HEK293T (cell line): ENCODE measurements at places on chromosomes 3 and 15.
A peak's percentile ranks its signal among the peaks of the same experiment; 100 is the strongest.

DNA sequence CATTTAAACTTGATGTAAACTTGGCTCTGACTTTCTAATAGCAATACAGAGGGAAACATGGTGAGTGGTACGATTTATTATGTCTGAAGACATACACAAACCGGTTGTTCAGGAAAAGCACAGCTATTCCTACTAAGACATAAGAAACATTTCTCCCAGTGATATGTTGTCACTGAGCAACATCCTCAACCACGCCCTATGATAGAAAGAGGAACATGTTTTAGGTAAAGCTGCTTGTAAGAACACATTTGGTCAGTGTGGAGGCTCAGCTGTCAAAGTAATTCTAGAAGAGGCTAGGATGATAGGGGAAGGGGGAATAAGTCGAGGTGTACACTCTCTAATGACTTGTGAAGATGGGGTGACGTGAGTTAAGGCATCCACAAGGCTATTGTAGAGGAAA, 42.7 kb upstream of the B3GNT5 start:
- DNase-seq: no peak

- DNase-seq: no peak
These were observed 17.1 kb upstream of the CNTN3 start for GRCh38 chr3:74631351-74632140.

DNA sequence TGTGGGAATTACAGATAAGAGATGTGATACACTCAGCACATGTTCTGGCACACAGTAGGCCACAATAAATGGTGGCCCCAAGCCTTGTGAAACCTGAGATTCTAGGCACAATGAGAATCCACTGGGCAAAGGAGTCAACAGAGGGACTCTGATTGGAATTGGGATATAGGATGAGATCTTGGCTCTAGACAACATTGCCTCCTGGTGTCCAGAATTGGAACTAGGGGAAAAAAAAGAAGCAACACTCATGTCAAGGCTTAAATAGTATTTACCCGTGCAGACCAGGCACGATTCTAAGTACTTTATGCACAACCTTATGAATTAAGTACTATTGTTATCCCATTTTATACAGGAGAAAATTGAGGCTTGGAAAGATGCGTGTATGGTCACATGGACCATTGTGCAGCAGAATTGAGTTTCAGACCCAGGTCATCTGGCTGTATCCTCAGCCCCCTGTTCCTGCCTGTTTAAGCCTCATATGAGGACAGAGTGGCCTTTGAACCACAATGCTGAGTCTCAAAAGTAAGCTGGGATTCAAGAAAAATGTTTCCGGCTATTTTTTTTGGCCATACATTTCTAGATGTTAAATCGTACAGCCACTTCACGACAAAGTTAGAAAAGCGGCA, 124.8 kb downstream of the SV2B start:
- peak; percentile 71 for DNase-seq

DNA sequence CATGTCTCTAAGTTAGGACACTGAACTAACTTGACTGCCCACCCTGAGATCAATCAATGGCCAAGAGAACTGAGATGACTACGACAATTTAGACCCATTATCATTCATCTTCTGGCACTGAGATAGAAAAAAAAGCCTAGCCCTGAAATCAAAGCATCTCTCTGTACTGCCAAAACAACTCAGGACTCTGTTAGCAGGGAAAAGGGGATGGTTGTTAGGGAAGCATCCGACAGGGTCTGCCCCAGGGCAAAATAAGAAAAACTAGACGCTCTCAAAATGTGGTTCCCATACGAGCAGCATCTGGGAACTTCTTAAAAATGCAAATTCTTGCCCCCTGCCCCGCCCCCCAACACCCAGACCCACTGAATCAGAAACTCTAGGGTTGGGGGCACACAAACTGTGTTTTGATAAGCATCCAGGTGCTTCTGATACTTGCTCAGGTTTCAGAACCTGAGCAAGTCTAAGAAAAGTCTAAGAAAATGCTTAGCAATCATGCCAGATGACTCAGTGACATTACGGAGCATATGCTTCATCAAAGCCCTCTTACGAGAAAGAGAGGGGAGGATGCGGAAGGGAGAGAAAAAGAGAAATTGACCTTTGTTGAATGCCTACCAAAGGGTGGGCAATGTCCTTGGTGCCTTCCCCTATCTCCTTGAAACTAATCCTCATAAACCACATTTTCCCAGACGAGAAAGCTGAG, 172.8 kb upstream of the HES1 start:
- no peak for DNase-seq

DNA sequence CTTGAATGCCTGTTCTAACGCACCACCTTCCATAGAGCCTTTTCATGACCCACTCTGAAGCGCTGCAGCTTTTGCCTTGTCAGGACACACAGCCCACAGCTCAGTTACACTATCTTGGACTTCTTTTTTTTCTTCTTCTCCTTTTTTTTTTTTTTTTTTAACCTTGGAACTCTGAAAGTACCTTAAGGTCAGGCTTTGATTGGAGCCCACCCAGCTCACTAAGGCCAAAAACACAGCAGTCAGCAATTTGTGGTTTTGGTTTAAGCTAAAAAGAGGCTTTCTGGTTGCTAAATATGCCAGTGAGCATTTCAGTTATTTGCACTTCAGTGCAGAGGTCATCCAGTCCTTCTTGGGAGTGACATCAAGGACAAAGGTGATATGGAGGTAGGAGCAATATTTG, 1.7 kb downstream of the SLC25A20 start:
- no peak for DNase-seq

DNA sequence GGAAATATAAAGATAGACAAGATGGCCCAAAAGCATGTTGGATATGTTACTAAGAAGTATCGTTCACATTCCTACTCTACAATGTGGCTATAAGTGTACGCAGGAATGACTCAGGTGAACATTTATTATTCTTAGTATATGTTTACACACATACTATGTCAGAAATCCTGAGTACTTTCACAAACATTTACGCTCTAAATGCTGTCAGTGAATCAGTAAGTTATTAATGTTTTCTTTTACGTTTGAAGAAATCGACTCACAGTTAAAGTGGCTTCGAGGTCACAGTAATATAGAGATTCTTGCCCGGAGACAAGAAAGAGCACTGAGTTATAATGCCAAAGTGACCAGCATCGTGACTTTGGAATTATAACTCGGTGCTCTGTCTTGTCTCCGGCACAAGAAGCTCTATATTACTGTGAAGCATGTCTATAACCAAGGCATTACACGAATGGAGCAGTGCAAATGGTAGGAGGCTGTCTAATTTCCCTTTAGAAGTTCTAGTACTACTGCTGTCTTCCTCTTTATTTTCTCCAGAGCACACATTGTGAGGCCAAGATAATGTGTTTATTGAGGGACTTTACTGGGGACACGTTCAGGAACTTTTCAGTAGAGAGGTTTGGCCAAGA, 61.8 kb upstream of the P3H2 start:
- no peak for DNase-seq

- no peak for DNase-seq
These were observed 4.0 kb downstream of the GCSAM start for GRCh38 chr3:112128843-112129727.

DNA sequence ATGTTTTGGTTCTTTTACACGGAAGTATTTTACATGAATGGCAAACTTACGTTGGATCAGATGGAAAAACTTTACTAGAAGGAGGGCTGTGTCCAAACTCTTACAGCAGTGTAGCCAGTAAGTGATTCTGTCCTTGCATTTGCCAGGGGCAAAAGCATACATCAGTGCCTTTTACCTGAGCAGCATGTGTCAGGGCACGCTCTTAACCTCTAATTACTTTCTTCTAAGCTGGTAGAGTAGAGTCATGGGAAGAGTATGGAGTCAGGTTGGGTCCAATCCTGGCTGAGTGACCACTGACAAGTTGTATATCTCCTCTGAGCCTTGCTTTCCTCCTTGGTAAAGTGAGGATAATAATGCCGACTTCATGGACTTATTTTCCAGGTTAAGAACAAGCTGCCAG, 47.1 kb downstream of the RYR3 start:
- DNase-seq: no peak

- no peak for DNase-seq
These were observed 21.6 kb downstream of the CLDN18 start for GRCh38 chr3:138031536-138031935.

GRCh38 chr3:128523591-128523990, 30.6 kb upstream of the GATA2 start:
- no peak for DNase-seq

DNA sequence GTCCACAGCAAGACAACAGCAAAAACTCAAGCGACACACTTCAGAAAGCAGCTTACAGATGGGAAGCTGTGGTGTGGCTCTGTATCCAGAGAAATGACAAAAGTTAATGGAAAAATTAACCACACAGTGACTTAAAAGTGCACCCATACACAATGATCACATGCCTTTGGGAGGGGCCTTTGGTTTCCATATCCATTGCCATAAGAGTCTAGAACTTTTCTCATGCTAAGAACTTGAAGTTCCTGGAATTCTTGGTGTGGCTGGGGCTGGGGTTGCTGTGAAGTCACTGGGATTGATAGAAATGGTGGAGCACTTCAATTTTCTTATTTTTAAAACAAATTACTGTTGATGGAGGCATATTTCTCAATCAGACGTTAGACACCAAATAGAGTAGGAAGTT, 108.6 kb upstream of the FEZF2 start:
- no peak for DNase-seq

GRCh38 chr3:174346141-174346540, 513.0 kb upstream of the NAALADL2 start:
- DNase-seq: no peak

DNA sequence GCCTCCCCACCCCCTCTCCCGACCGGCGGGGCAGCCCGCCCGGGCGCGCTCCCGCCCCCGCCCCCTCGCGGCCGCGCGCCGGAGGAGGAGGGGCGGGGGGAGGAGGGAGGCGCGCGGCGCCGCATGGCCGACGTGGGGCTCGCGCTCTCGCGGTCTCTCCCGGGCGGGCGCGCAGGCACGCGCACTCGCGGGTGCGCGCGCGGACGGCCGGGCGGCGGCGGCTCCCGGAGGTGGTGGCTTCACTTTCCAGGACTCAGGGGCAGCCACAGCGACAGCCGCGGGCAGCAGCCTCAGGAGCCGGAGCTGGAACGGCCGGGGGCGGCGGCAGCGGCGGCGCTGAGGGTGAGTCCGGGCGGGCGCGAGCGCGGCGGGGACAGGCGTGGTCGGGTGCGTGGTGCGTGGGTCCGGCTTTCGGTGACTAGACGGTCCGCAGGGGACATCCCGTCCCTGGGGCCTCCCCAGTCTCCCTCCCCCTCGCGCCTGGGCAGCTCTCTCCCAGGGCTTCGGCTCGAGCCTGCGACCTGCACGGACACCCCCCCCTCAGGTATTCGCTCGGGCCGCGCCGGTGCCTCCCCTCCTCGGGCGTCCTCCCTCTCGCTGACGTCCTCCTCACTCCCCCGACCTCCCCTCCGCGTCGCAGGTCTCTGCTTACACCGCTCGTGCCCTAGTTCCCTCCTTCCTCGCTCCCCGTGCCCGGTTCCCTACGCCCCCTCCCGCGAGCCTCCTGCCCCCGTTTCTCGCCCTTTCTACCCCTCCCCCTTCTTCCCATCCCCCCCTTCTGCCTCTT, at the start of gene UBE2E2:
TSS of gene UBE2E2 (plus strand) at position 407 of the 787 bp plus-strand sequence.
- DNase-seq: peak; percentile 89
